ENCODE measurements at places on chromosomes 16 and 17.

DNA sequence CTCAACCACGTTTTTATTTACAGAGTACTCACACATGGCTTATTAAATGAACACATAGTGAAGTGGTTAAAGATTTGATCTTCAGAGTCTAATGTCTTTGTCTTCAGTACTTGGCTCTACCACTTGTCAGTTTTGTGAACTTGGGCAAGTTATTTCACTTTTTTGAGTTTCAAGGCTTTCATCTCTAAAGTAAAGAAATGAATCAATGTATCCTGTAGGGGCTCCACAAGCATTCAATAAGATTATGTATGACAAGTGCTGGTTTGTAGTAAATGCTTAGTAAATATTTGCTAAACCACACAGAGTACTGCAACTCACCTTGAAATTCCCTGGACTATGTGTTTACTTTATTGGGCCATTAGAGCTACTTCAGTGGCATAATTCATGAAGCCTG, 446.0 kb upstream of the GOT2 start:
- no peak for DNase-seq

- DNase-seq = no peak
Observed at GRCh38 chr17:6085812-6086211, 15.6 kb downstream of the WSCD1 start.

GRCh38 chr16:72689851-72690250, 358.1 kb downstream of the ZFHX3 start:
- DNase-seq = no peak

DNA sequence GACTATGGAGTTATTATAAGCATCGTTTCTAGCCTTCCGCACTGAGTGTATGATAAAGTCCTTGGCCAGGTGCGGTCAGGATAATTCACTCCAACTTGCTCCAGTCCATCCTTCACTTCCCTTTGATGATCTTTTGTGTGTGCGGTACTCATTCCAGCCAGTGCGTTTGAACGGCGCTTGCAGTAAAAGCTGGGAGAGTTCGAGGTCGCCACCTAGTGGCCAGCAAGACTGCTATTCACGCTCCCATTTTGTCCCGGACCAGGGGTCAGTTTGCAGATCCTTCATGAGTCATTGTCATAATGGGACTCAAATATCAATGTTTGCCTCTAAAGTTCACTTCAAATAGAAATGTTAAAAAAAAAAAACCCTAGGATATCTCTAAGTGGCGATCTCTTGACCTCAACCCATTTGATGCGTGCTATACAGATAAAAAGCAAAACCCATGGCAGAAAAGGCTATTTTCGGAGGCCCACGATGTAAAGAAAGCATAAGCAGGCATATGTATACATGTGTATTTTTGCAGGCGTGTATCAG, 417.1 kb downstream of the TMEM114 start:
- no peak for DNase-seq

DNA sequence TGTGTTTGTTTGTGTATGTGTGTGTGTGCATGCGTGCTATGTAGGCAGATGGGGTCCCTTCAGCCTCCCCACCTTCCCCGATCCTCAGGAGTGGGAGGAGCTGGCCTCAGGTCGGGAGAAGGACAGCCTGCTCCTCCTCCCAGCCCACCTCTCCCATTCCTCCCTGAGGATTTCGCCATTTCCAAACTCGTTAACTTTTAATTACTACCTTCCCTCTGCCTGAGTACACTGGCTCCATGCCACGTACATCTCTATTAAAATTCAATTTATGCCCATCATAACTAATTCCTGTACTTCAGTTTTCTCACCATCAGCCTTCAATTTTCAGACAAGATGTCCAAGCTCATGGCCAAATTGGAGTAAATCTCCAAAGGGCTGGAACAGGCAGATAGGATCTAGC, 148.6 kb downstream of the SDK2 start:
- no peak for DNase-seq

GRCh38 chr16:73605309-73605708, 557.4 kb upstream of the ZFHX3 start:
- DNase-seq = no peak

GRCh38 chr17:652314-652713, 62.3 kb downstream of the VPS53 start:
- DNase-seq = no peak

GRCh38 chr17:58378733-58379510, 26.9 kb upstream of the SUPT4H1 start:
- DNase-seq = no peak

- DNase-seq = no peak
Observed at GRCh38 chr16:69720822-69721430, 5.4 kb downstream of the NQO1 start.

GRCh38 chr17:48584223-48584741, 5.8 kb downstream of the HOXB3 start:
- DNase-seq = no peak

- DNase-seq = peak; percentile 51
Observed at GRCh38 chr17:17403899-17404576, 72.8 kb upstream of the MED9 start.

GRCh38 chr17:42682722-42683403, 532 bp downstream of the CNTNAP1 start:
- DNase-seq = no peak

- no peak for DNase-seq
Observed at GRCh38 chr16:54360681-54361080, 74.1 kb upstream of the IRX3 start.

DNA sequence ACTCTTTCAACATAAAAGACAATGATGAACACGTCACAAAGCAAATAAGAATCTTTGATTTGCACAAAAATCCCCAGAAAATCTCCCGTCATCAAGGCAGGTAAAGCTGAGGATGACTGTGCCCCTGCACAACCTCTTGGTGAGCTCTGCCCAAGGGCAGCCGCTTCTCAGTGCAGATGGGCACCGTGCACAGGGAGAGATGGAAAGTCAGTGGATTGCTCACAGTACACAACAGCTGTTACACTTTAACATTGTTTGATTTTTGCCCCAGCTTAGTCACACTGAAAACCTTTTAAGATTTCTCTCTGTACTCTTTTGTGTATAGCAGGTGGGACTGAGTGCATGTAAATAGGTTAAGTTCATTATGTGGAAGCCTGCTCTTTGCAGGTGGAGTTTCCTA, 104.2 kb downstream of the CDK5R1 start:
- no peak for DNase-seq

GRCh38 chr16:78353640-78354275, 254.3 kb downstream of the WWOX start:
- DNase-seq = no peak

DNA sequence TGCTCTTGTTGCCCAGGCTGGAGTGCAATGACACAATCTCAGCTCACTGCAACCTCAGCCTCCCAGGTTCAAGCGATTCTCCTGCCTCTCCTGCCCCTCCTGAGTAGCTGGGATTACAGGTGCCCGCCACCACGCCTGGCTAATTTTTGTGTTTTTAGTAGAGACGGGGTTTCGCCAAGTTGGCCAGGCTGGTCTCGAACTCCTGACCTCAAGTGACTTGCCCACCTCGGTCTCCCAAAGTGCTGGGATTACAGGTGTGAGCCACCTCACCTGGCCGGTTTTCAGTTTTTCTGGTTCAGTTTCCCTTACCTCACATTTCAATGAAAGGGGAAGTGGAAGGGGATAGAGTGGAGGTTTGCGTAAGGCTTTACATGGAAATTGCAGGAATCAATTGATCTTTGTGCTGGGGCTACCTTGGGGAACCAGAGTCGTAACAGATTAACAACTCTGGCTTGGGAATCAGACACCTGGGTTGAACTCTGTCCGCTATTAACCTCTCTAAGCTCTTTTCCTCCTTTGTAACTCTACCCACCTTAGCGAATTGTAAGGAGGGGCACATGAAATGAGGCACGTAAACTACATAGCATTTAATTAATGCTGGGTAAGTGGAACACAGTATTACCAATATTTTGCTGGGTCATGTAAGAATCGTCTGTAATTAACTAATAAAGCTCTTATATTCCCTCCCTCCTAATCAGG, 3.2 kb downstream of the MPV17L start:
- no peak for DNase-seq

DNA sequence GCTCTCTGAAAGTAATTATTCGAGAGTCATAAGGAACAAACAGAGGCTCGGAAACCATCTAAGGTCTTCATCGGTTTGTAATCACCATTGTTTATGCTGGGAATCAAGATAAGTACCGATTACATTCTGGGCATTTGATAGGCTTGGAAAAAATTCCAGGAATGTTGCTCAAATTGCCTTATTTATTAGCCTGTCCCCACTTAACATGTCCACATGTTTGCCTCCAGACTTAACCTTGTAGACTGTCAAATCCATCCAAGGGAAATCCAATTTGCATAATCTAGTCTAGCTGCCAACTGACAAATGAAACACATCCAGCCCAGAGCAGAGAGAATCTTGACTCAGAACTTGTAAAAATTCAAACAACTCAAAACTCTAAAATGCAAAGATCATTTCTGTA, 51.3 kb upstream of the TMC5 start:
- no peak for DNase-seq

GRCh38 chr17:65170839-65171238, 33.7 kb downstream of the RGS9 start:
- DNase-seq = no peak

DNA sequence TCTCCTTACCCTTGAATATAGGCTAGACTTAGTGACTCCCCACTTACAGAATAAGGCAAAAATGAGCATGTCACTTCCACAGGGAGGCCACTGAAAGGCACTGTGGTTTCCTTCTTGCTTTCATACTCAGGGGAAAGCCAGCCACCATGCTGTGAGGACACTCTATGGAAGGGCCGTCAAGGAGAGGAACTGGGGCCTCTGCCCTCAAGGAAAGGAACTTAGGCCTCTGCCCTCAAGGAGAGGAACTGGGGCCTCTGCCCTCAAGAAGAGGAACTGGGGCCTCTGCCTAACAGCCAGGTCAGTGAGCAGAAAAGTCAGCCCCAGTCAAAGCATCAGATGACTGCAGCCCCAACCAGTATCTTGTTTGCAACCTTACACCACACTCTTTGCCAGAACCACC, 30.1 kb downstream of the VPS35 start:
- no peak for DNase-seq

DNA sequence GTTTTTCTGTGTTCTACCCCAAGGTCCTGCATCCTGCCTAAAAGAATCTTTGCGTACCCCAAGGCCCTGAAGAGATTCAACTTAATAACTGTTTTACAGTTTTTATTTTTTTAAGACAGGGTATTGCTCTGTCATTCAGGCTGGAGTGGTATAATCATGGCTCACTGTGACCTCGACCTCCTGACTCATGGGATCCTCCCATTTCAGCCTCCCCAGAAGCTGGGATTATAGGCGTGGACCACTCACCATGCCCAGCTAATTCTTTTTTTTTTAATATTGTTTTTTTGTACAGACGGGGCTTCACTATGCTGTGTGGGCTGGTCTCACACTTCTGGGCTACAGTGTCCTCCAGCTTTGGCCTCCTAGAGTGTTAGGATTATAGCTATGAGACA, 9.3 kb upstream of the FAAP100 start:
- no peak for DNase-seq

DNA sequence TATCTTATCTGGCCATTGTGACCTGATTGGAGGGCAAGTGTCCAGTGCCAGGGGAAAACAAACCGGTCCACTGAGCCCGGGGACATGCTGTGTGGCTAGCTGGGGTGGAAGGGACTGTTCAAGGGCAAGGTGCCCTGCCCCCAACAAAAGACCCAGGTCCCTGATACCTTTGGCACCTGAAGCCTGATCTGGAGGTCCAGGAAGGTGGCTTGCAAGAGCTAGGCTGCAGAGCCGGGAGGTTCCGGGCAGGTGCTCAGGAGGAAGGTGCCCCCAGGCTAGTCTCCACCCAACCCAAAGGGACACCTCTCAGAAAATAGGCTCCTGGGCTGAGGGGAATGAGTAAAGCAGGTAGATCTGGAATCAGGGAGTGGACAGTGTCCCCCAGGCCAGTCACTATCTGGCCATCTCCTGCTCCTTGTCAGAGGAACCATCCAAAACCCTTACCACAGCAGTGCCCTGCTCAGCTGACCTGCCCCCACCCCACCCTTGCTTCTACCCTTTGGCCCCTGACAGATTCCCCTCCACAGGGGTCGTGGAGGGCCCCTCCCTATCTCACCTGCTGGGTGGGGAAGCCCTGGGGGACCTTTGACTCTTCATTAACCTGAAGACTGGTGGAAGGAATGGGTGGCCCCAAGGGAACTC, 6.2 kb downstream of the NAT9 start:
- DNase-seq = no peak

DNA sequence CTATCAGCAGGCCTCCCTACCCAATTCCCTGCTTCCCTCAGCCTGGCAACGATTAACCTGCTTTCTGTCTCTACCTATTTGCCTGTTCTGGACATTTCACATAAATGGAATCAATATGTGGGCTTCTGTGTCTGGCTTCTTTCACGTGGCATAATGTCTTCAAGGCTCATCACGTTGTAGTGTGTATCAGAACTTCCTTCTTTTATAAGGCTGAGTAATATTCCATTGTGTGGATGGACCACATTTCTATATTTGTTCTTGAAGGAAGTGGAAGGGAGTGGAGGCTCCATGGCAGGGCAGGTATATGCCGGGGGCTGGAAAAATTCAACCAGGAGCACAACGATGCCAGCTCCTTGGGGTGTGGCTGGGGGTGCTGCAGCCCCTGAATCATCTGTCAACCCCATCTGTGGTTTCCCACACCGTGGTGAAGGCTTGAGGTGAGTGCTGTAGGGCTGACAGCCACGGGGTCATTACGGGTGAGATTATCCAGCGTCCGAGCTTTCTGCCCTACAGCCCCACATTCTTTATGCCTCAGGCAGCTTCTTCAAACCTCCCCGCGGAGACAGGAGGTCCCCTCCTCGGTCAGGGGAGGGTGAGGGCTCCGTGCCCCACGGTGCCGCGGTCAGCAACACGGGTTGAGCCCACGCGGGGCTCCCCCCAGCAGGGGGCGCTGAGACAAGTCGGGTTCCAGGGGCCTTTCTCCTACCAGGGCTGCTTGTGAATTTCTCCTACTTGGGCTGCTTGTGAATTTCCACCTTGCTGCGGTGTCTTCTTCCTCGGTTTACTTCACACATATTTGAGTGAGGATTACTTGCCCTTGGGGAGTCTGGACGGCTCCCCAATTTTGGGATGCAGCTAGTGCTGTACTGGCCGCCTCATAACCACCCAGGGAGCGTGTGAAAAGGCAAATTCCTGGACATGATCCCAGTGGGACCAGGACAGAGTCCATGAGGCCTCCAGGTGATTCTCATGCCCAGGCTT, 18.3 kb upstream of the WFIKKN2 start:
- DNase-seq = peak; percentile 67

Measured in activated naive CD4-positive, alpha-beta T cell treated with anti-CD3 and anti-CD28 coated beads, Interleukin-2, amount 50 U/mL, for 16 hours (primary cell).